ENCODE measurements at places on chromosomes 3 and 15. TPM values are rescaled to one million over a fixed set of nuclear protein-coding genes. Genes with fewer than 3 reads are reported as not detected.

DNA sequence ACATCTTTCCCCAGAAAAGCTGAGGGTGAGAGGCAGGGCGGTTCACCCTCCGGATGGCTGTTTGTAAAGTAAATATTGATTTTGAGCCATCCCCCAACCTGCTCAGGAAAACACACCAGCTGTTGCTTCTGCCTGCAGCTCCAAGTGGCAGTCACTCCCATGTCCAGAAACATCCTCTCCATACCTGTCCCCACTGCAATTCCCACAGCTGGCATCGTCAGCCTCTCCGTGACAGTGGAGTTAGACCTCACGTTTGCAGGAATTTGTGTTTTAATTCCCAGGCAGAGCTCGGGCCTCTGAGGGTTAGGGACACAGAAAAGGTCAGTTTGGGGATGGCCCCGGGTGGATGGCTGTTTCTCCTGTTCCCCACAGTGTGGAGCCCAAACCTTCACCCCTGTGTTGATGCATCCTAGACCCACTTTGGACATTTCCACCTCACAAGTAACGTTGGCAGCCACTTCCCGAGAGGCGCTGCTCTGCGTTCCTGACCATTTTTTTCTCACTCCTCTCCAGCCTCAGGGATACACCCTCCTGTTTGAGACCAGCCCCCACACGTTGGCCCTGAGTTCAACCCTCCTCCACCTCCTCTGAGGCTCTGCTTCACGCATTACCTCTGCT is 11.8 kb upstream of the FAM174B start:
- DNase-seq = no peak
- H3K4me1 ChIP-seq = no peaks in the 10 kb centered on the region
- H3K36me3 ChIP-seq = no peaks in the 10 kb centered on the region

Gene TMOD2
- 14.6 TPM for total RNA-seq

GRCh38 chr15:60960517-60960916 is 268.6 kb downstream of the RORA start:
- peaks cover 3% of the 10 kb centered on the region for H3K27me3 ChIP-seq
- H3K27ac ChIP-seq = no peak overlapping the region
- no peak for DNase-seq
- no peak overlapping the region for H3K4me3 ChIP-seq

- peak overlapping the region; percentile 95 for H3K27ac ChIP-seq
- no peaks in the 10 kb centered on the region for H3K27me3 ChIP-seq
- peak overlapping the region; percentile 99 for H3K4me3 ChIP-seq
- H3K36me3 ChIP-seq = peaks cover 22% of the 10 kb centered on the region
- DNase-seq = peak; percentile 61
Observed at GRCh38 chr3:37993820-37994638, 3.4 kb downstream of the VILL start.

- H3K36me3 ChIP-seq = no peaks in the 10 kb centered on the region
- no peak overlapping the region for H3K4me3 ChIP-seq
- no peak overlapping the region for H3K27ac ChIP-seq
- DNase-seq = no peak
Observed at GRCh38 chr3:60919296-60919695, 332.0 kb downstream of the FHIT start.

GRCh38 chr15:98690272-98690950 is 42.1 kb downstream of the IGF1R start:
- no peaks in the 10 kb centered on the region for H3K27me3 ChIP-seq
- H3K27ac ChIP-seq = no peak overlapping the region
- H3K4me1 ChIP-seq = no peaks in the 10 kb centered on the region
- DNase-seq = no peak

DNA sequence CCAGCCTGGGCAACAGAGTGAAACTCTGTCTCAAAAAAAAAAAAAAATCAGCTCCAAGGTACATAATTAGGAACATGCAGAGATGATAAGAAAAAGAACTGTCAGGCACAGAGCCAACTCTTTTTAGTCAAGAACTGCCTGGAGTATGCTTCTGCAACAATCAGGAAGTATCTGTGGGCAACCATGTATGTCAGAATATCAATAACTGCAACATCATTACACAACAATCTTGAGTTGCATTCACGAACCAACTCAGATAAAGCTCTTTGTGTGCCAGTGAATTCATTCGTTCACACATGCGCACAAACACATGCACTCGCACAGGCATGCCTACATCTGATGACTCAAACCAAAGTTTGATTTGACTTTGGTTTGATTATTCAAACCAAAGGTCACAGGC is 32.1 kb downstream of the EFHB start:
- no peaks in the 10 kb centered on the region for H3K4me1 ChIP-seq
- H3K36me3 ChIP-seq = no peaks in the 10 kb centered on the region
- H3K27ac ChIP-seq = no peak overlapping the region

DNA sequence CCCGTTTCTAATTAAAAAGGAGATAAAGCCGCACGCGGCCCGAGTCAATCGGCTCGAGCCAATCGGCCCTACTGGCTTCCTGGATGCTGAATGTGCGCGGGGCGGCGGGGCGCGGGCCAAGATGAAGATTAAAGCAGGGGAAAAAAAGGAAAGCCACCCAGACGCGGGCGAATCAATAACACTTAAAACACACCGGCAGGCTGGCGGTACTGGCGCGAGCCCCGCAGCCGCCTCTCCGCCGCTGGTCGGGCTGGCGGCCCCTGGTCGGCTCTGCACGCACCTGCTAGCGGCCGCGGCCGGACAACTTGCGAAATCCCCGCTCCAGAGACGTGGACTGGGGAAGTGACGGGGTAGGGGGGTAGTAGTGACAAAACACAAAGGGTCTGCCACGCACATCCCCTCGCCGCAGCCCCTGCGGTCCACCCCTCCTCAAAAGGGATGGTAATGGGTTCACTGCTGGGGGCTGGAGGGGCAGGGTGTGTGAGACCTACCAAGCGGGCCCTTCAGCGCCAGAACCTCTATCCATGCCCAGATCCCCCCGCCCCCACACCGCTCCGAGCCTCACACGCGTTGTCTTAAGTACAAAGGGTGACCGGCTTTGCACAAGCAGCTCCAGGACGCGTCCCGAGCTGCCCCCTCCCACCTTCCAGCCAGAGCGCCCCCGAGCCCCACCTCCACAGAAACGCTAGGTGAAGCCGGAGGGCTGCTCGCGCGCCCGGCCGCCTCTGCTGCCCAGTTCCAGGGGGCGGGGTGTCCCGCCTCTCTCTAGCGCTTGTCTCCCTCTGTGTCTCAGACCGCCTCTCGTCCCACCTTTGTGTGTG is 1.4 kb downstream of the WNT7A start:
- peaks cover 15% of the 10 kb centered on the region for H3K4me1 ChIP-seq
- peaks cover 49% of the 10 kb centered on the region for H3K27me3 ChIP-seq

Gene SHC4
- 0.24 TPM for total RNA-seq

- peak overlapping the region; percentile 57 for H3K27ac ChIP-seq
- no peaks in the 10 kb centered on the region for H3K36me3 ChIP-seq
- H3K4me3 ChIP-seq = peak overlapping the region; percentile 63
- no peak for DNase-seq
Observed at GRCh38 chr3:98536456-98537017, 4.8 kb downstream of the GPR15 start.

Gene ECE2
- not detected for total RNA-seq

Gene PCSK6
- total RNA-seq = 1.1 TPM

- H3K36me3 ChIP-seq = no peaks in the 10 kb centered on the region
- no peak overlapping the region for H3K27ac ChIP-seq
- H3K4me1 ChIP-seq = no peaks in the 10 kb centered on the region
- no peak for DNase-seq
- no peaks in the 10 kb centered on the region for H3K27me3 ChIP-seq
Observed at GRCh38 chr3:150898046-150898754, 7.0 kb downstream of the MINDY4B start.

DNA sequence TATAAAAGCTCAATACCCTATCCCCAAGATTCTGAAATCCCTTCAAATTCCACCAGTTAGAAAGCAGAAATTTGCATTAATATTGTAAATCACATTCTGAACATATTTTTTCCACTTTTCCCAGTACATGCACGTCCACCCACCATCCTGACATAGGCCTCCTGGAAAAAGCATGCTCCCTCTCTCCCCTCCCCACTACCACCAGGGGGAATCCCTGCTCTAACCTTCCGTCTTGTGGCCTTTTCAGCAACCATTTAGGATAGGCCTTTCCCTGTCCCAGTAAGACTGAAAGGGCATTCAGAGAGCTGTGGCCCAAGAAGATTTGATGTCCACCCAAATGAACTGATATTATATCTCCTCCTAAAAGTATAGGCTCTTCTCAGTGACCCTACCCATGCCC is 182.1 kb downstream of the ARRDC4 start:
- no peak overlapping the region for H3K27ac ChIP-seq
- no peaks in the 10 kb centered on the region for H3K27me3 ChIP-seq
- no peak for DNase-seq
- peaks cover 19% of the 10 kb centered on the region for H3K4me1 ChIP-seq
- no peaks in the 10 kb centered on the region for H3K36me3 ChIP-seq

DNA sequence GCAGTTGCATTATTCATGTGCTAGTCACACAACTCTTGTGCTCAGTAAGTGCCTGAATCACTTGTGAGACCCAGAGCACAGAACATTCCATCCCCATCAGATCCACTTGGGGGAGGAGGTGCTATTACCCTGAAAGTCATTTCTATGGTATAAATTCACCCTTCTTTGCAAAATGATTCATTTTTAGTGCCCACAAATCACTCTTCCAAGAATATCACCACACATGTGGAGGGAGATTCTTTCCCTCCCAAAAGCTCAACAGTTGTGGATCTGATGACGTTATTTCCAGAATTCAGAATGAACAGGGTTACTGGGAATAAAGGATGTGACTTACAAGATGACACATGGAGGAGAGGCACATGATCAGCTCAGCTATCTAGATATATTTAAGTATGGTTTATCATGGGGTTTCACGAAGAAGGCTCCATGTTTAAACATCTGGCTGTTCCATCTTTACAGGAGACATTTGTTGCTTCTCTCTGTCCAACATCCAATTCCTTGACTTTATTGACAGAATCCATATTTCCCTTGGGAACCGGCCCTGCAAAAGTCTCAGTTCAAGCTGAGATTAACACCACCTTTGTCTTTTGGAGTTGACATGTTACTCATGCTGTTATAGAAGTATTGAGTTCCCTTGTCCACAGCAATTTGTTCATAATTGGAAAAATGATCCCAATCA is 214.2 kb upstream of the PROK2 start:
- no peaks in the 10 kb centered on the region for H3K4me1 ChIP-seq
- no peak overlapping the region for H3K27ac ChIP-seq
- H3K27me3 ChIP-seq = peaks cover 5% of the 10 kb centered on the region
- H3K36me3 ChIP-seq = no peaks in the 10 kb centered on the region
- no peak overlapping the region for H3K4me3 ChIP-seq

- H3K27me3 ChIP-seq = peaks cover 31% of the 10 kb centered on the region
- H3K4me3 ChIP-seq = no peak overlapping the region
- no peak overlapping the region for H3K27ac ChIP-seq
- no peaks in the 10 kb centered on the region for H3K4me1 ChIP-seq
Observed at GRCh38 chr15:80233581-80233980, 18.4 kb downstream of the CTXND1 start.

DNA sequence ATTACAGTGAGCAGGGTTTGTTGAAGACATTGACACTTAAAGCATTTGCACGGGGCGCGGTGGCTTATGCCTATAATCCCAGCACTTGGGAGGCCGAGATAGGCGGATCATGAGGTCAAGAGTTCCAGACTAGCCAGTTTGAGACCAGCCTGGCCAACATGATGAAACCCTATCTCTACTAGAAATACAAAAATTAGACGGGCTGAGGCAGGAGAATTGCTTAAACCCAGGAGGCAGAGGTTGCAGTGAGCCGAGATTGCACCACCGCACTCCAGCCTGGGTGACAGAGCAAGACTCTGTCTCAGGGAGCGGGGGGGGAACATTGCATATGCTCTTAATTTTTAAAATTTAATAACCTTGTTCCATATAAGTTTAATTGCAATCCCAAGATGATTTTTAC is 11.9 kb downstream of the STT3B start:
- no peak overlapping the region for H3K4me3 ChIP-seq
- H3K36me3 ChIP-seq = peaks cover 10% of the 10 kb centered on the region
- H3K27me3 ChIP-seq = no peaks in the 10 kb centered on the region
- H3K4me1 ChIP-seq = peaks cover 70% of the 10 kb centered on the region
- H3K27ac ChIP-seq = no peak overlapping the region

- no peak overlapping the region for H3K4me3 ChIP-seq
- H3K27ac ChIP-seq = peak overlapping the region; percentile 98
- H3K4me1 ChIP-seq = peaks cover 72% of the 10 kb centered on the region
- peaks cover 75% of the 10 kb centered on the region for H3K36me3 ChIP-seq
- no peaks in the 10 kb centered on the region for H3K27me3 ChIP-seq
Observed at GRCh38 chr15:85709250-85709649, 85.5 kb downstream of the KLHL25 start.

- peaks cover 9% of the 10 kb centered on the region for H3K27me3 ChIP-seq
- H3K4me1 ChIP-seq = no peaks in the 10 kb centered on the region
- no peaks in the 10 kb centered on the region for H3K36me3 ChIP-seq
- peak; percentile 51 for DNase-seq
Observed at GRCh38 chr15:79184465-79184892, 93.9 kb upstream of the RASGRF1 start.

Gene SLC27A2
- 0.22 TPM for total RNA-seq

Gene CD276
- not detected for total RNA-seq

GRCh38 chr3:36679384-36680200 is 84.8 kb downstream of the DCLK3 start:
- H3K36me3 ChIP-seq = peaks cover 9% of the 10 kb centered on the region
- no peak for DNase-seq
- no peaks in the 10 kb centered on the region for H3K27me3 ChIP-seq

DNA sequence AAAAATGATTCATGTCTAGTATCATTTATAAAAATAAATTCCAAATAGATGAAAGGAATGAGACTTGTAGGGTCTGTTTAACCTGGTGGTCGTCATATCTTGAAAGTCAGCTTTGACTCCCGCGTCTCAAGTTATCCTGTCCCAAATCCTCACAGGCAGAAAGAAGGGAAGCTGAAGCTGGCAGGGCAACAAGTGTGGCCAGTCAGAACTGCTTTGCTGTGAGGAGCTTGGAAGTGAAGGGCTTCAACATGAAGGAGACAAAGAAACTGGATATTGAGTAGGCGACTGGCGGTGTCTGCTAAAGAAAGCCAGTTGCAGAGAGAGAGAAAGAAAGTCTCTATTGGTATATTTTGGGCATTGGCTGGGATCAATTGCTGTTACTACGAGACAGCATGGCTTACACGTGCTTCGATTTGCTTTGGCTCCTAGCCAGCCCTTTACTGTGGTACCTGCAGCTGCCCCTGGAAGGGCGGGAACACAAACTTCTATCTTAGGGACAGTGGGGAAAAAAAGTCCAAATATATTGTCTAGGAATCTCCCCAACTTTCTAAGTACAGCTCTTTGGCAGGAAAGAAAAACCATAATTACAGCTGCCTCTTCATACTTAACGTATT is 107.2 kb downstream of the CHST2 start:
- H3K36me3 ChIP-seq = no peaks in the 10 kb centered on the region
- DNase-seq = no peak
- H3K27me3 ChIP-seq = no peaks in the 10 kb centered on the region
- no peak overlapping the region for H3K4me3 ChIP-seq
- no peak overlapping the region for H3K27ac ChIP-seq
- no peaks in the 10 kb centered on the region for H3K4me1 ChIP-seq

Gene DLEC1
- total RNA-seq = 0.10 TPM

Gene LRRN1
- 0.81 TPM for total RNA-seq

GRCh38 chr3:107806536-107806935 is 283.8 kb downstream of the BBX start:
- no peak for DNase-seq
- H3K4me3 ChIP-seq = no peak overlapping the region
- no peak overlapping the region for H3K27ac ChIP-seq
- peaks cover 77% of the 10 kb centered on the region for H3K36me3 ChIP-seq
- peaks cover 15% of the 10 kb centered on the region for H3K4me1 ChIP-seq

Data from activated B cell treated with CpG ODN at 0.5 μM for 24 hours (primary cell).